ENCODE measurements at places on chromosomes 1 and 21.

GRCh38 chr1:210298296-210298695 lies 30.4 kb upstream of the HHAT start:
- DNase-seq, result no peak

DNA sequence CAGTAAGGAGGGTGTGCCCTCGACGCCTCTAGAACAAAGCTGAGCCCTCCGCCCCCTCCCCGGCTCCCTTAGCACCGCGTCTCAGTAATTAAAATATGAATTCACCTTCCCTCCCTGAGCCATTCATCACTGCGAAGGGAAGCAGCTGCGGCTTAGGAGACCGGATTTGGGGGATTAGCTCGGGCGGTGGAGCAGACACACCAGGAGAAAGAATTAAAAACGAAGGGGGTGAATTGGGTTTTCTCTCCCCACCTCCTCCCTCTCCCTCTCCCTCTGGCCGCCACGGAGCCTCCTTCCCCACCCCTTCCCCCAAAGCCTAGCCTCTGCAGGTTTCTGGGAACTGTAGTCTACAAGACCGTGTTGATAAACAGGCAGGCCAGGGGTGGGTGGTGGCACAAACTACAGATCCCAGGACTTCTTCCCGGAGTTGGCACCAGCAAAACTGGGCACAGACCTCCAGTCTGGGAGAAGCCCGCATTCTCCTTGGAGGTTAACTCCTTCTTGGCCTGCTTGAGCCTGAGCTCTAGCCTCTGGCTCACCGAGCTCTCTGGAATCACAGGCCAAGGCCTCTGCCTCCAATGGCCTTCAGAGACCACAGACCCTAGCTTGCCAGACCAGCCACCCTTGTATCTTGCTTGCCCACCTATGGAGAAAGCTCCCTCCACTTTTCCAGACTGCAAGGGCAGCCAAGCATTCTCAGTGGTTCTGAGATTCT lies 10.8 kb downstream of the BLACAT1 start:
- DNase-seq, result no peak

DNA sequence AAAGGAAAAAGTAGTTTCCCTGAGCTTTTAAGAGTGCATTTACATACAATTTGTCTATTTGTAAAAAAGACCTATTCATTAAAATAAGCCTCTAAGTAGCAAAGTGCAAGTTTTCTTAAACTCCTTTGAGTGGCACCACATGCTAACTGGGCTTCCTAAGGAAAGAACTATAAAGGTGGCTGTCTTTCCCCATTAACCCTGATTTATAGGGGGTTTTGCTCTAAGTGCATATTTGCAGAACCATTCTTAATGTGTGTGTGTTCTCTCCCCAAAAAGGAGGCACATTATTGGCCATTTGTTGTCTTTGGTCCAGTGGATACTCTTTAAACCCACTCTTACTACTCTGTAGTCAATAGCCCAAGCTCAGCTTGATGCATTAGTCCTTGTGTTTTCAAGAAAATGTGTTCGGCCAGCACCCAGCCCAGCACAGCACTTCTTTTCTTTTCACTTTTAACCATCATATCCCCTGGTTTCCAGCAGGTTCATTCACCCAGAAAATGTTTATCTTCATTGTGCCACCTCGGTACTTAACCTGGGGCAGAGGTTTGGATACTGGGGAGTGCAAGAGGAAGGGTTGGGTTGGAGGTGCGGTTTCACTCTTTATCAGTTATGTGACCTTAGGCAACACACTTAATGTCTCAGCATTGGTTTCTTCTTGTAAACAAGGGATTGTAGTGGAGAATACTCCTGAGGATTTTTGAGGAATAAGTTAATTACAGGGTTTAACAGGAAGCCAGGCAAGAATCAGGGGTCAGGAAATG lies 161.9 kb upstream of the UBE2U start:
- DNase-seq, result no peak

DNA sequence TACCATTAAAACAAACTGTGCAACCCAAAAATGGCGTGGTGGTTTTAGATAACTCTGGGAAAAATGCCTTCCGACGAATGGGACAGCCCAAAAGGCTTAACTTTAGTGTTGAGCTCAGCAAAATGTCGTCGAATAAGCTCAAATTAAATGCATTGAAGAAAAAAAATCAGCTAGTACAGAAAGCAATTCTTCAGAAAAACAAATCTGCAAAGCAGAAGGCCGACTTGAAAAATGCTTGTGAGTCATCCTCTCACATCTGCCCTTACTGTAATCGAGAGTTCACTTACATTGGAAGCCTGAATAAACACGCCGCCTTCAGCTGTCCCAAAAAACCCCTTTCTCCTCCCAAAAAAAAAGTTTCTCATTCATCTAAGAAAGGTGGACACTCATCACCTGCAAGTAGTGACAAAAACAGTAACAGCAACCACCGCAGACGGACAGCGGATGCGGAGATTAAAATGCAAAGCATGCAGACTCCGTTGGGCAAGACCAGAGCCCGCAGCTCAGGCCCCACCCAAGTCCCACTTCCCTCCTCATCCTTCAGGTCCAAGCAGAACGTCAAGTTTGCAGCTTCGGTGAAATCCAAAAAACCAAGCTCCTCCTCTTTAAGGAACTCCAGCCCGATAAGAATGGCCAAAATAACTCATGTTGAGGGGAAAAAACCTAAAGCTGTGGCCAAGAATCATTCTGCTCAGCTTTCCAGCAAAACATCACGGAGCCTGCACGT lies 82.1 kb downstream of the PRDM2 start:
- peak; percentile 50 for DNase-seq

- no peak for DNase-seq
Measured at GRCh38 chr1:41679994-41680393, 195.5 kb upstream of the EDN2 start.

GRCh38 chr21:39209334-39209688 lies 26.1 kb upstream of the PSMG1 start:
- no peak for DNase-seq

All from GM04503 (cell line).